ENCODE measurements at places on chromosomes 4 and X.

- DNase-seq = no peak
Observed at GRCh38 chrX:109270580-109271484, 211.1 kb downstream of the GUCY2F start.

DNA sequence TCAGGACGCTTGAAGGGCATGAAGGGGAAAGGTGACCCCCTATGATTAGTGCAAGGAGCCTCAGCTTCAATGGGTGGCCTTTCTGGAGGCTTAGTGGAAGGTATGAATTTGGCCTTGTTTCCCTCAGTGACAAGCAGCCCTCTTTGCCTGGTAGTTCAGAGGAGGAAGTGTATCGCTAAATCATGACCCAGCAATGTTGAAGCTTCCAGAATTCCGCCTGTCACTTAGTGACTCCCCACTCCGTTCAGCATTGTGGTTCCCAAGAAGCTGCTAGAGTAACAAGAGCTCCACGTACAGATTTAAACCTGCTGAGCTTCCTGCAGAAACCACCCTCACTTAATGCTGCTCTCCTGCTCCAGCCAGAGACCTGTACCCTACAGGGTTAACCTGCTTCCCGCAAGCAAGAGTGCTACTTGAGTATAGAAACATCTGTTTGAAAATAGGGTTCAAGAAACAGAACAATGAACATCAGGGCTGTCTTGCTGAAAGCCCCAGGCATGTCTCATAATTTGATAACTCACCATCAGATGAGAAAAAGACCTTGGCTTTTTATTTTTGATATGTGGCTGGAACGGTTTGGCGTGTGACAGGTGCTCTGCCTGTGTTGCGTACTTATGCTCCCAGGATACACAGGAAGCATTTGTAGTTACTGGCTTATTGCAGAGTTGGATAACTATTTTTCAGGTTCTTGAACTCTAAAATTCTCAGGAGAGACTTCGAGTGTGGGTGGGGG lies 105.2 kb downstream of the UCHL1 start:
- no peak for DNase-seq

DNA sequence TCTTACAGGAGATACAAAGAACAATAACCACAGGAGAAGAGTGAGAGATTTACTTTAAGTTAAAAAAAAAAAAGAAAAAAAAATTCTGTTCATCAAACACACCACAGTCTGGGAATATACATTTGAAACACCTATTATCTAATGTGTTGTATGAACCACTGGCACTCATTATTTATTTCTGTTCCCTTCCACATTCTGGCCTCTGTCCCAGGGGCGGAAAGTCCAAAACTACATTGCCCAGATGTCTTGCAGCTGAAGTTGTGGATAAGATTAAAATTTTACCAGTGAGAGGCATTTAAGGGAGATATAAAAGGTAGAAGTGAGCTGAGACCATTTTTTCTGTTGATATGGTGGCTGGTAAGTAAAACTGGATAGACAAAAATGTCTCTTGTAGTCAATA lies 56.2 kb downstream of the SCLT1 start:
- DNase-seq = no peak

GRCh38 chr4:140266958-140267568 lies 106.4 kb upstream of the SCOC start:
- DNase-seq = no peak

DNA sequence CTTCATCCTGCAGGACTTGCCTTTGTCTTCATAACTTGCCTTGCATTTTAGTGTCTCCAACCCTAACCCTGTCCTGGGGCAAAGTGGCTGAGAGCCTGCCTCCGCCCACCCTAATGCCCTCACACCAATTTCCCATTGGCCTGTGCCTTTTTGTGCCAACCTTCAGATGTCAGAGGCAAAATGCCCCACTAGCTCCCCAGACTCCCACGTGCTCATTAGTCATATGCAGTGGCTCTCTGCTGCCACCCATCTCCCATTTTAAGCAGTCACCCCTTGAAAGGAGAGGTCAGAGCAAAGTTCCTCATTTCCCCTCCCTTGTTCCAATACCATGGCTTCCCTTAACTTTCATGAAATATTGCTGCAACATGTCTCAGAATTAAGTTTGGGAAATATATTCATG lies 74.8 kb upstream of the PASD1 start:
- peak; percentile 11 for DNase-seq

All from WTC11 (cell line).